ENCODE measurements at places on chromosomes 6 and 20. TPM values are rescaled to one million over a fixed set of nuclear protein-coding genes. Genes with fewer than 3 reads are reported as not detected.
A peak's percentile ranks its signal among the peaks of the same experiment; 100 is the strongest.

The EDN3 gene
- total RNA-seq: not detected

The SNAP25 gene
- 6.9 TPM for total RNA-seq

GRCh38 chr6:20998748-20999448 lies 464.6 kb downstream of the CDKAL1 start:
- no peak for DNase-seq
- peaks cover 5% of the 10 kb centered on the region for H3K4me1 ChIP-seq
- no peak overlapping the region for H3K27ac ChIP-seq

DNA sequence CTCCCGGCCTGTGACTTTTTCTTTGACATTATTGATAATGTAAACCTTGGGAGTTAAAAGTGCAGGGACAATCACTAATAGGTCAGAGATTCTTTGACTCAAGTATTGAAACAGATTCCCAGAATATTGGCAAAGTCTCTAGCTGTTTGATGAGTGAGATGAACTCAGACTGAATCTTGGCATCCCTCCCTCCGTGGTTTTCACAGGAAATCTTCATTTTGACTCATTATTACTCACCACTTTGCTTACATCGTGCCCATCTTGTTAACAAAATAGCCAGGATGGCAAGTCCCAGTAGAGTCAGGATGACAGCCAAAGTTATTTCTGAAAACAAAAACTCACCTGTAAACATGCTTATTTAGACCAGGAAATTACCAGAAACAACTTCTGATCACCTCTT lies 2.0 kb downstream of the TSBP1 start:
- H3K27me3 ChIP-seq: peaks cover 31% of the 10 kb centered on the region
- DNase-seq: peak; percentile 61
- H3K27ac ChIP-seq: no peak overlapping the region
- H3K4me1 ChIP-seq: peaks cover 7% of the 10 kb centered on the region
- peak overlapping the region; percentile 44 for H3K4me3 ChIP-seq

DNA sequence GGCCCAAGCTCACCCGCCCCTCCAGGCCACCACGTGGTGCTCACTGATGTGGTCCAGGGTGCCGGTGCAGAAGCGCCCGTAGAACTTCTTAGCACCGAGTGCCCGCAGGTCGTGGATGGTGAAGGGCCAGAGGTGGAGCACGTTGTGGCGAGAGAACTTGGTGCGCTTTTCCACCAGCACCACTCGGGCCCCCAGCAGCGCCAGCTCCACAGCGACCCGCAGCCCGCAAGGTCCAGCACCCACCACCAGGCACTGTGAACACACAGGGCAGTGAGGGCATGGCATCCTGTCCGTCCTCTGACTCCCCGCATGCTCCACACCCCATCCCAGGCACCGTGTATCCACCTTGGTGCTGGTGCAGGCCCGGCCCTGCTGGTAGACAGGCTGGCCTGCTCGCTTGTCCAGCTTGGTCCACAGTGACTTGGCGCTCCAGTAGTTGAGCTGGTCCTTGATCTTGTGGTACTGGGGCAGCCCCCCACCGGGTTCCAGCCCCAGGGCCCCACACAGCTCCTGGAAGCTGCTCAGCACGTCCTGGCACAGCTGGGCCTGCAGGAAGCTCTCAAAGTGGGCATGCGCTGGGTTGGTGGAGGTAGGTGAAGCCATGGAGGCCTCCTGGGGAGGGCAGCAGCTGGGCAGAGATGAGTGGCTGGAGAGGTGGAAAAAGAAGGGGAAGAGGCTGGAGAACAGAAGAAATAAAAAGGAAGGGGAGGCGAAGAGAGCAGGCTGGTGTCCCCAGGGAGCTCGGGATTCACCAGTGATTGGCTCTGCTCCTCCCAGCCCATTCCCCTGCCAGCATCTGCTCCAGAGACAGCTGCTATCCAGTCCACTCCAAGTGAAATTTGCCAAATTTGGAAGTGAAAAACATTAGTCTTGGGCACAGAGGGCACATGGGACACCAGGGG lies 1.7 kb downstream of the MICAL1 start:
- H3K36me3 ChIP-seq: peaks cover 7% of the 10 kb centered on the region
- peak overlapping the region; percentile 64 for H3K27ac ChIP-seq
- peaks cover 61% of the 10 kb centered on the region for H3K4me1 ChIP-seq
- H3K4me3 ChIP-seq: peak overlapping the region; percentile 86
- DNase-seq: no peak

DNA sequence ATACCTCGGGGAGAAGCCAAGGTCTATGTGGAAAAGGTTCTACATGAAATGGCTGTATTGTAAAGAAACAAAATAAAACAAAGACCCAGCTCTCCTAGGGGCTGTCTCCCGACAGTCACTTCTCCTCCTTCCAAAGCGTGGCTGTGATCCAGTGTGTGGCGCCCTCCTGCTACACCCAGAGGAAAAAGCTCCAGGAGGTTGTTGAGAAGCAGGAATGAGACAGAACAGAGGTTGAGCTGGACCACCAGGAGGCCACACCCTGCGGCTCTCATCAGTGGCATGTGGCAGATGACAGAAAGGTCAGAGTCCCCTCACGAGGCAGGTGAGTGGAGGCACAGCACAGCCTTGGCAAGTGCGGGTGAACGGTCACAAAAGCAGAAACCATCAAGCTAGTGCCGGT lies 236.0 kb downstream of the TBXT start:
- no peak for DNase-seq
- H3K4me3 ChIP-seq: no peak overlapping the region
- no peak overlapping the region for H3K27ac ChIP-seq

- no peak for DNase-seq
- peaks cover 13% of the 10 kb centered on the region for H3K27me3 ChIP-seq
- H3K4me1 ChIP-seq: peaks cover 17% of the 10 kb centered on the region
- H3K4me3 ChIP-seq: no peak overlapping the region
- H3K36me3 ChIP-seq: peaks cover 3% of the 10 kb centered on the region
Observed at GRCh38 chr6:135282395-135282794, 101.3 kb downstream of the MYB start.

DNA sequence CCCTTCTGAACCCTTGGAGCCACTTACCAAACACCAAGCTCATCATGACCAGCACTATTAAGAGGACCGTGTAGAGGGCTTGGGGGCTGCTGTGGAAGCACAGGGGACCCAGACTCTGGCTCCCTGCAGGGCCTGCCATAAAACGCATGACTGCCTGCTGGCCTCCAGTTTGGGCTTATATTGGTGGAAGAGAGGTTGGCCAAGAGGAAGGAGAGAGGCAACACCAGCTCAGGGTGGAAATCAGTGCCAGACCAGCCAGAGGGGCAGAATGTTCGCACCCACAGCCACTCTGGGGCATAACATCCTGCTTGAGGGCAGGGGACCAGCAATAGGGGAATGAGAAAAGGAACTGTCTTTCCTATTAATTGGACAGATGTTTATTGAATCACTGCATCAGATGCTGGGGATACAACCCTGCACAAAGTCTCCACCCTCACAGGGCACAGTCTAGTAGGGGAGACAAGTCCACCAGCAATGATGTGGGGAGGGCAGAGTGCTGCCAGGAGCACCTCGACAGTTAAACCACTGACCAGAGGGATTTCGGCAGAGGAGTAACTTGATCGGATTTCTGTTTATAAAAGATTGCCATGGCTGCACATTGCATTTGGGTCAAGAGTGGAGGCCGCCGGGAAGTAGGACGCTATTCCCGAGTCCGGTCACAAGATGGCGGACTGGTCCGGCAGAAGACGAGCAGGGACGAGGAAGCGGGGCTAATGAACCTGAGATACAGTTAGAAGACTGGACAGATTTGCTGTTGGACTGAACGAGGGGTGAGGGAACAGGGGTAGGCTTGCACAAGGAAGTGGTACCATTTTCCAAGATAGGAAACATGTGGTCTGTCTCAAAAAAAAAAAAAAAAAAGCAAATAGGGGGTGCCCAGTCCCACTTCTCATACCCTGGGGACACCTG lies at the start of gene LY6G5C:
LY6G5C (minus strand) TSS at position 842 of the 909 bp plus-strand sequence; CDS start at position 148, 694 bp downstream.
- H3K27ac ChIP-seq: peak within 1 kb of the TSS; percentile 61
- peaks cover 23% of the 10 kb centered on the region for H3K4me1 ChIP-seq
- peak; percentile 72 for DNase-seq
- H3K36me3 ChIP-seq: no peaks in the 10 kb centered on the region
- H3K4me3 ChIP-seq: peak within 1 kb of the TSS; percentile 91

- H3K4me3 ChIP-seq: no peak overlapping the region
- no peaks in the 10 kb centered on the region for H3K36me3 ChIP-seq
- no peaks in the 10 kb centered on the region for H3K4me1 ChIP-seq
- peaks cover 14% of the 10 kb centered on the region for H3K27me3 ChIP-seq
Observed at GRCh38 chr6:132910759-132911158, 96.4 kb downstream of the RPS12 start.

- no peak overlapping the region for H3K27ac ChIP-seq
- no peak for DNase-seq
- peaks cover 17% of the 10 kb centered on the region for H3K4me1 ChIP-seq
- H3K36me3 ChIP-seq: no peaks in the 10 kb centered on the region
Observed at GRCh38 chr6:36701401-36701991, 3.9 kb downstream of the RAB44 start.

- no peak overlapping the region for H3K4me3 ChIP-seq
- H3K27me3 ChIP-seq: no peaks in the 10 kb centered on the region
- no peak overlapping the region for H3K27ac ChIP-seq
- H3K36me3 ChIP-seq: peaks cover 2% of the 10 kb centered on the region
- H3K4me1 ChIP-seq: no peaks in the 10 kb centered on the region
Observed at GRCh38 chr6:82573254-82573972, 209.8 kb downstream of the TPBG start.

All from activated T-cell treated with anti-CD3 and anti-CD28 coated beads, Interleukin-2, amount 50 U/mL, for 72 hours (primary cell).